HEK293T (cell line): ENCODE measurements at places on chromosomes 5 and 9.

GRCh38 chr5:37640088-37640487 lies 199.8 kb downstream of the GDNF start:
- DNase-seq: no peak

GRCh38 chr5:5367739-5368138 lies 54.7 kb upstream of the ICE1 start:
- no peak for DNase-seq

- DNase-seq: no peak
Observed at GRCh38 chr9:30015073-30015472, 2369.4 kb upstream of the ACO1 start.

DNA sequence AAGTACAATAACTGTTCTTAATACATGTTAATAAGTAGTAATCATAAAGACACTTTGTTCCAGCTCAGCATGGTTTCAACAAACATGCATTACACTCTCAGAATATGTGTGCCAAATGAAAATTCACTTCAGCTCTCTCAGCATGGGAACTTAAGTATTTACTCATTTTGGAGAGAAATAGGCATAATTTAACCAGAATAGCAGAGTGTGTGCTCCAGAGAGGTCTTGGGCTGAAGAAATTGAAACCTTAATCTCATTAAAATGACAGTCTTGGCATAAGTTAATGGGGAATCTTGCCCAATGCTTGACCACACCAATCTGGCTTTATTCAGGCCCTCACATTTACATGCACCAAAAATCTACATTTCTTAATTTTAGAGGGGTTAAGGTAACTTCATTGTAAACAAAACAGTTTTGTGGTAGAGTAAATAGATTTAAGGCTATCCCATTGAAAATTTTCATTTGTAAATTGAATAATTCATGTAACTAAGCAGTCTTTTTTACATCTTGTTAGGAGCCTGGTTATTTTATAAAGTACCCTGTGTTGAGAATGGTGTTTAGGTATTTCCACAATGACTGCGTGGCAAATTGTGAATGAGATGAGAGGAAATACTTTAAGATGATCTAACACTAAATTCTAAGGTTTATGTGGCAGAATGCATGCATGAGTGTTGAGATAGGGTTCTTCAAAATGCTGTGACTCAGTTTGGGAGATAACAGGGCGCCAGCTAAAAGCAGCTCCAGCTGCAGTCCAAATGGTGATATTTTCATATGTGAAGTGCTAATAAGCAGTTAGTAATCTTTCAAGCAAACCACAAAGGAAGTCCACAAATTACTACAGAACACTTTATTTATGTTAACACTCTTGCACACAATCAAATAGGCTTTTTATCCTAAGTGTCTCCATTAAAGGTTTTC lies 11.3 kb upstream of the LOX start:
- no peak for DNase-seq

DNA sequence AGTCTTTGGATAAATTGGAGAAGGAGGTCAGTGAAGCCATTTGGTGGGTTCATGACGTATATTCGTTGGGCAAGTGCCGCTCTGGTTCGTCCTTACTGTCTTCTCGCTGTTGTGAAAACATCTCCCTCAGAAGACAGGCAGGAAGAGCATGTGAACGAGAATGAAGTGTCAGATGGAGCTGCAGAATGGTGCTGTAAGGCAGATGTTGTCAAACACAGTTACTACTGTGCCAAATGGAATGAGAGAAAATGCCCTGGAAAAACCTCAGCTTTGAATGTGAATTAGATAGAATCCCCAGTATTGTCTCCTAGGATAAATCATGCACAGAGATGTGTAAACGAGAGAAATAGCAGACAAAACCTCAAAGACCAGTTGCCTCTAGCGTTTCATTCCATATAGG lies 121.5 kb downstream of the CAMK4 start:
- DNase-seq: no peak
